ENCODE measurements at places on chromosomes 7 and 10. TPM values are rescaled to one million over a fixed set of nuclear protein-coding genes. Genes with fewer than 3 reads are reported as not detected.

Gene UNCX
- not detected for total RNA-seq

Gene WASHC2A
- total RNA-seq = 26.1 TPM

GRCh38 chr10:106189292-106189691 lies 975.2 kb downstream of the SORCS1 start:
- H3K27me3 ChIP-seq = no peaks in the 10 kb centered on the region
- H3K4me1 ChIP-seq = no peaks in the 10 kb centered on the region
- no peak overlapping the region for H3K27ac ChIP-seq
- DNase-seq = no peak
- H3K4me3 ChIP-seq = no peak overlapping the region
- H3K36me3 ChIP-seq = no peaks in the 10 kb centered on the region

- H3K36me3 ChIP-seq = no peaks in the 10 kb centered on the region
- DNase-seq = no peak
- H3K27ac ChIP-seq = no peak overlapping the region
These were observed 172.3 kb upstream of the ADO start for GRCh38 chr10:62632071-62632809.

Gene POLL
- 15.5 TPM for total RNA-seq

Gene CYREN
- total RNA-seq = 14.6 TPM

DNA sequence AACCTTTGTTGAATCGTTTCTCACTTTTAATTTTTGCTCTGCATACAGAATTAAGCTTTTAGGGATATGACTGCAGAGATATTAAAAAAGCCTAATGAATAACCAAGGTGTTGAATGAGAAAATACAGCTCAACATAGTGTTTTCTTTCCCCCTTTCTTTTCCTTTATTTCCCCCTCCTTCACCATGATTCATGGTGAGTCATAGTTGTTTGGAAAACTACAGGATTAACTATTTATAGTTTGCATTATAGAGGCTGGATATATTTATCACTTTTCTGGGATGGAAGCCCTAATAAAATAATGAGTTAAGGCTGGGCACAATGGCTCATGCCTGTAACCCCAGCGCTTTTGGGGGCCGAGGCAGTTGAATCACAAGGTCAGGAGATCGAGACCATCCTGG lies 115.0 kb downstream of the DNAJB9 start:
- no peak for DNase-seq
- H3K36me3 ChIP-seq = no peaks in the 10 kb centered on the region
- H3K4me3 ChIP-seq = no peak overlapping the region
- H3K27ac ChIP-seq = no peak overlapping the region
- H3K27me3 ChIP-seq = no peaks in the 10 kb centered on the region

DNA sequence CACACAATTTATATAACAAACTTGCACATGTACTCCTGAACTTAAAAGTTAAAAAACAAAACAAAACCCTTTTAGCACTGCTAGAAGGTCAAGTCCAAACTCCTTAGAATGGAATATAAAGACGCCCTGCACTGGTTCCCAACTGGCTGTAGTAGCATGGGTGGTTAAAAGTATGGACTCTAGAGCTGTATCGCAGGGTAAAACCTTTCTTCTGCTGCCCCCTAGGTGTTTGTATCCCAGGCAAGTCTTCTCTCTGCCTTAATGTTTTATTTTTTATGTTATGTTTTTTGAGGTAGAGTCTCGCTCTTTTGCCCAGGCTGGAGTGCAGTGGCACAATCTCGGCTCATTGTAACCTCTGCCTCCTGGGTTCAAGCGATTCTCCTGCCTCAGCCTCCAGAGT lies 35.2 kb downstream of the LSMEM1 start:
- no peaks in the 10 kb centered on the region for H3K36me3 ChIP-seq
- no peak overlapping the region for H3K27ac ChIP-seq
- H3K4me1 ChIP-seq = no peaks in the 10 kb centered on the region
- no peaks in the 10 kb centered on the region for H3K27me3 ChIP-seq
- H3K4me3 ChIP-seq = no peak overlapping the region

Gene GIMAP6
- total RNA-seq = 7.8 TPM

Gene HYAL4
- not detected for total RNA-seq

- no peaks in the 10 kb centered on the region for H3K4me1 ChIP-seq
- no peaks in the 10 kb centered on the region for H3K27me3 ChIP-seq
- no peak overlapping the region for H3K4me3 ChIP-seq
These were observed 125.6 kb downstream of the NT5C2 start for GRCh38 chr10:103067484-103067883.

- H3K4me3 ChIP-seq = no peak overlapping the region
- H3K4me1 ChIP-seq = no peaks in the 10 kb centered on the region
- no peaks in the 10 kb centered on the region for H3K36me3 ChIP-seq
- DNase-seq = no peak
These were observed 32.7 kb downstream of the VWA2 start for GRCh38 chr10:114271779-114272167.

DNA sequence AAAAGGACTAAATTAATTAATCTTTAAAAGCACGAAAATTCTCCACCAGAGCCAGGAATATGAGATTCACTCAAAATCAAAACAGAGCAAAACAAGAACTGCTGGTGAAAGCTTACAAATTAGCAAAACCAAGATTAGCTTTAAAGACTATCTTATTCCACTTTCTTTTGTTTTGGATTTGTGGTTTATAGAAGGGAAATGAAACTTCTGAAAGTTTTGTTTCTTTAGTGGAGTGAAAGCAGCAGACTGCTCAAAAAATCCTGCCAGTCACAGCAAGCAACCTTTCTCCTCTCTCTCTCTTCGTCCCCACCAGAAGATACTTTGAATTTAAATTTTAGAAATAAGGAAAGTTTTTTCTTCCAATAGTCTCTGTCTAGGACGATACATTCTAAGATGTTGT lies 7.8 kb downstream of the ACTA2 start:
- no peak overlapping the region for H3K4me3 ChIP-seq
- no peaks in the 10 kb centered on the region for H3K27me3 ChIP-seq
- H3K36me3 ChIP-seq = no peaks in the 10 kb centered on the region

Gene SLC39A12
- total RNA-seq = not detected

DNA sequence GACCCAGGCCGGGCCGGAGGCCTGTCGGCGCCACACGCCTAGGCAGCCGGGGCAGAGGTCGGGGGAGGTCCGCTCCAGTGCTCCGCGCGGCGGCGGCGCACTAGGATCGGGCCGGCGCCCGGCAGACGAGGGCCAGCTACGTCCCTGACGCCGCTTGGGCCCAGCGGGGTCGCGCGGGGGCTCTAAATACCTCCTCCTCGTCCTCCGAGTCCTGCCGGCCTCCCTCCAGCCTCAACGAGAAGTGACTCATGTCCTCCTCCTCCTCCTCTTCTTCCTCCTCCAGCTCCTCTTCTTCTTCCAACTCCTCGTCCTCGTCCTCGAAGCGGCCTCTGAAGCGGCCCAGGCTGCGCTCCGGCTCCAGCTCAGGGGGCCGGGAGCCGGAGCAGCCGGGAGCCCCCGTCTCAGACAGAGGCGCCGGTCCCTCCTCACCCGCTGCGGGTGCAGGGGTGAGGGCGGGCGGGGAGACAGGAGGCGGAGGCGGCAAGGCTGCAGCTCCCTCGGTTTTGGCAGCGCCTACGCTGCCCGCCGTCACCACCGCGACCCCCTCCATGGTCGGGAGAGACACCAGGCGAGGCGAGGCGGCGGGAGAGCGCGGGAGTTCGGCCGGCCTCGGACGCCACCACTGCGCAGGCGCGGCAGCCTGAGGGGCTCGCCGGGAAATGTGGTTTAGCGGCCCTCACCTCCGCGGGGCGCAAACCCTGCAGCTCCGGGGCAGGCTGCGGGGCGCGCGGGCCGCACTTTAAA lies at the start of gene PCGF6:
Gene PCGF6, minus strand, starts transcription at position 624 of the 744 bp plus-strand sequence. Its CDS starts 74 bp downstream, at position 550.
- no peaks in the 10 kb centered on the region for H3K4me1 ChIP-seq
- H3K27me3 ChIP-seq = no peaks in the 10 kb centered on the region
- DNase-seq = peak; percentile 85
- peak within 1 kb of the TSS; percentile 61 for H3K4me3 ChIP-seq
- peak within 1 kb of the TSS; percentile 41 for H3K27ac ChIP-seq

Gene SH2D4B
- total RNA-seq = not detected
